ENCODE measurements at places on chromosomes 6 and 20. TPM values are rescaled to one million over a fixed set of nuclear protein-coding genes. Genes with fewer than 3 reads are reported as not detected.

- DNase-seq, result no peak
Observed at GRCh38 chr6:25535632-25536225, 116.3 kb upstream of the SCGN start.

GRCh38 chr6:13358511-13358910 lies 30.2 kb upstream of the TBC1D7 start:
- DNase-seq, result no peak

GRCh38 chr6:80021591-80021990 lies 17.1 kb downstream of the TTK start:
- no peak for DNase-seq

DNA sequence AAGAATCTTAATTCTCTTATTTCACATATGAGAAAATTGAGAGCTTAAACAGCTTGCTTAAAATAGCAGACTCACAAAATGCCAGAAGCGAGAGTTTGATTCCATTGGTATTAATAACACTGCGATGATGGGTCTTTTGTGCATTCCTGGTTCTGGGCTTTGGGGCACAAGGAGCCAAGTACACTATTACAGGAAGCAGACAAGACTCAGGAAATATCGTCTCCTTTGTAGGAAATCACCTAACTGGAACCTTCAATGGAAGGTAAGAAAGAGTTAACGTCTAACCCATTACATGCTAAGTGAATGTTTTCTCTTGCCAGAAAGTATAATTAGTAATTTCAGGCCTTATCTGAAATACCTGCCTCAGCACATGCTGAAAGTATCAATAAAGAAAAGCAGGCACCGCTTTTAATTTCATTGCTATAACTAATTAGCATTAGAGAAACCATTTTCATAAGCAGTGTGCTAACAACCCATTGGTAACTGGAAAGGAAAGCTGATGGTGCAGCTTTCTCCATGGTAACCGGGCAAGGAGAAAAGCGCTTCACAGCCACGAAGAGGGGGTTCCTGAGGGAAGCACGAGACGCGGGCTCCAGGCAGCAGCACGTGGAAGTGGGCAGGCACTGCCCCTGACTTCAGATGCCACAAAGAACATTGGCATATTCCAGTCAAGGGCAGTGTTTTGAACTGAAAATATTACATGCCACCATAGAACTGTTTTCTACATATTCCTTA lies 206.7 kb upstream of the AGPAT4 start:
- no peak for DNase-seq

DNA sequence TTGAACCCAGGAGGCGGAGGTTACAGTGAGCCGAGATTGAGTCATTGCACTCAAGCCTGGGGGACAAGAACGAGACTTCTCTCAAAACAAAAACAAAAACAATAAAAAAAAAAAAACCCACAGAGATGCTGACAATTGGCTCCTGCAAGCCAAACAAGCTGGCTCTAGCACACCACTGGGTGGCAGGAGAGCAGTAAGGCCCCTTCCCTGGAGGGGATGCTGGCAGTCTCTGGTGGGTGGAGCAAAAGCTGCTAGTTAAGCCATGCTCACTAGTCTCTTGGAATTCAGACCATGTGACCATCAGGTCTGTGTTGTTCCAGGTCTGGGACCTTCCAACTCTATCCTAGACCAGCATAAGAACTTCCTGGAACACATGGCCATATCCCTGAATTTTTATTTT lies 18.9 kb upstream of the DSN1 start:
- DNase-seq, result peak; percentile 25

- no peak for DNase-seq
Observed at GRCh38 chr6:149085557-149085938, 232.0 kb upstream of the TAB2 start.

GRCh38 chr6:148557796-148558321 lies 189.0 kb upstream of the UST start:
- DNase-seq, result no peak

DNA sequence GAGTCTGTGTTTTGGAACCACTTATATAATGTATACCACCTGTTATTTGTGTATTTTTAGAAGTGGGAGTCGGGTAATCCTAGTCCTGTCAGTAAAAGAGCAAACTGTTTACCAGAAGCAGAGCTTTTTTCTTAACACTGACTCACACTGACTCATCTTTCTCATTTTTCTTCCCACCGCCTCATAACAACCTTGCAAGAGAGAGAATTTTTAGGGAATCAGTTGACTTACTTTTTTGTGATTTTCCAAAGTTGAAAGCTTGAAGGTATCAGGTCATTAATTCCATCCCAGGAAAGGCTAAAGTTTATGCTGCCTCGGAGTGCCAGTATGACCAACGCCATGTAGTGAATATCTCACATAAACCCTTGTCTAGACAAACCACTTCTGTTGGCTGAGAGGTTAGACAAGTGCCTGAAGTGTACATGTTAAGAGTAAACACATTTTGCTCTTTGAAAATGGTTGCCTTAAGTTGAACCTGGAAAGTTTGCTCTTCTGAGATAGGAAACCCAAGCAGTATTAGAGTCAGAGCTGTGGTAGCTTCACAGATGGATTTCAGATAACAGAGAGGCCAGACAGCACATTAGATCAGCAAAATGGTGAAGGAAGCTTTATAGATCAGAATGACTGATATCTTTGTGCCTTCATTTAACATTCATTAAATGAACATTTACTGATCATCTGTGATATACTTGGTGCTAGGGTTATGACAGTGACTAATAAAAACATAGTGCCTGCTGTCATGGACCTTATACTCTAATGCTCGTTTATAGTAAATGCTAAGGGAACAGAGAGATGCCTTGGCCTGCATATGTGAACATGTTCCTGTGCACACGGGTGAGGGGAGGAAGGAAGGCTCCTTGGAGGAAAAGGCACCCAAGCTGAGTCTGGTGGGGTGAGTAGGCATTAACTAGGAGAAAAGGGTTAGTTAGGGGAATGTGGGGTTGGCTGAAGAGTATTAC lies 29.1 kb upstream of the PKIG start:
- DNase-seq, result no peak

GRCh38 chr20:3658716-3659491 lies 4.3 kb downstream of the GFRA4 start:
- DNase-seq, result no peak

GRCh38 chr6:155147958-155148663 lies 115.7 kb upstream of the CLDN20 start:
- DNase-seq, result no peak

- no peak for DNase-seq
Observed at GRCh38 chr20:4012589-4012988, 2.8 kb downstream of the RNF24 start.

GRCh38 chr6:87350516-87350915 lies 5.9 kb downstream of the C6orf163 start:
- DNase-seq, result no peak

- no peak for DNase-seq
Observed at GRCh38 chr20:3933218-3933617, 44.0 kb downstream of the PANK2 start.

DNA sequence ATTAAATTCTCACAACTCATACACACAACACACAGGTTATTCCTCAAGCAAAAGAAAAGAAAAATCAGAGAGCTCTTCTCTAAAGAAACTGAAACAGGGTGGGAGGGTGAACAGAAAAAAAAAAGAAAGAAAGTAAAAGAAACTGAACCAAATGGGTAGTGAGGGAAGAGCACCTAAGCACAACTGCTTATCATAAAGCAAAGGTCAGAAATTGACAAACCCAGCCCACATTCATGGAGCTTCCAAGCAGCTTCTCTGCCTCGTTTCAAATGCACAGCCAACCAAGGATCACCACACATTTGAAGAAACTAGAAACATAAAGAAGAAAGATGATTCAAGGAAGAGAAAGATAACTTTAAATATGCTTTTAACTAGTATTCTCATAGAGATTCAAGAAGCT lies 90.5 kb downstream of the RNGTT start:
- DNase-seq, result no peak

GRCh38 chr6:37025621-37026466 lies 20.4 kb downstream of the FGD2 start:
- no peak for DNase-seq

- DNase-seq, result no peak
Observed at GRCh38 chr6:125871365-125871764, 80.6 kb downstream of the NCOA7 start.

MYT1 gene
- total RNA-seq, result 0.12 TPM

EPHA7 gene
- 0.84 TPM for total RNA-seq

GPR6 gene
- not detected for total RNA-seq

ZFP57 gene
- not detected for total RNA-seq

MAS1L gene
- total RNA-seq, result not detected

BHLHE23 gene
- total RNA-seq, result not detected

C20orf202 gene
- total RNA-seq, result 0.23 TPM
